ENCODE measurements at places on chromosomes 1 and 21.
A peak's percentile ranks its signal among the peaks of the same experiment; 100 is the strongest.

- DNase-seq, result peak; percentile 18
Observed at GRCh38 chr1:88595355-88596002, 88.6 kb upstream of the PKN2 start.

DNA sequence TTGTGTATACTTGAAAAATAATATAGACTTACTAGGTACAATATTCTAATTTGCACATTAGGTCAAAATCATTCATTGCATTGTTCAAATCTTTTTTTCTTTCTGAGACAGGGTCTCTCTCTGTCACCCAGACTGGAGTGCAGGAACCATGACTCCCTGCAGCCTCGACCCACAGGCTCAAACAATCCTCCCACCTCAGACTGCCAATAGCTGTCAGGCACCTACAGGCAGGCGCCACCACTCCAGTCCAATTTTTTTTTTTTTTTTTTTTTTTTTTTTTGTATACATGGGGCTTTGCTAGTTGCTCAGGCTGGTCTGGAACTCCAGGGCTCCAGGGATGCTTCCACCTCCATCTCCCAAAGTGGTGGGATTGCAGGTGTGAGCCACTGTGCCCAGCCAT, 656.9 kb downstream of the KCNT2 start:
- DNase-seq, result no peak

DNA sequence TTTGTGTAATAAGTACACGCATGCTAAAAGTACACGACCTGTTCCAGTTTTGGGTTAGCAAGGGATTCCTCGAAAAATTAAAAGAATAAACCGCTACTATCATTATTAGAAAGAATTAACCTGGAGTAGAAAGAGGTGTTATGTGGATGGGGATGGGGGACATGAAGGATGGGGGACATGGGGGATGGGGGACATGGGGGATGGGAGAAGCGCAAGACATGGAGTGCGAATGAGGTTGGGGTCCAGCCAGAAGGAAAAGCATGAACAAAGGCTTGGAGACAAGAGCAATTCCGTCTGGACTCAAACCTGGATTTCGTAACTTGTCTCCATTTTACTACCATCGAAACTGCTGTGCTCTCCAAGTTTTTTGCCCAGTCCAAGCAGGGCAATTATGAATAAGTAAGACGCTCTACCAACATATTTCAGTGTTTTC, 591 bp upstream of the KDM1A start:
- DNase-seq, result no peak

- DNase-seq, result no peak
Observed at GRCh38 chr1:162755306-162755705, 35.2 kb upstream of the HSD17B7 start.

- no peak for DNase-seq
Observed at GRCh38 chr1:172845371-172845770, 186.5 kb downstream of the FASLG start.

DNA sequence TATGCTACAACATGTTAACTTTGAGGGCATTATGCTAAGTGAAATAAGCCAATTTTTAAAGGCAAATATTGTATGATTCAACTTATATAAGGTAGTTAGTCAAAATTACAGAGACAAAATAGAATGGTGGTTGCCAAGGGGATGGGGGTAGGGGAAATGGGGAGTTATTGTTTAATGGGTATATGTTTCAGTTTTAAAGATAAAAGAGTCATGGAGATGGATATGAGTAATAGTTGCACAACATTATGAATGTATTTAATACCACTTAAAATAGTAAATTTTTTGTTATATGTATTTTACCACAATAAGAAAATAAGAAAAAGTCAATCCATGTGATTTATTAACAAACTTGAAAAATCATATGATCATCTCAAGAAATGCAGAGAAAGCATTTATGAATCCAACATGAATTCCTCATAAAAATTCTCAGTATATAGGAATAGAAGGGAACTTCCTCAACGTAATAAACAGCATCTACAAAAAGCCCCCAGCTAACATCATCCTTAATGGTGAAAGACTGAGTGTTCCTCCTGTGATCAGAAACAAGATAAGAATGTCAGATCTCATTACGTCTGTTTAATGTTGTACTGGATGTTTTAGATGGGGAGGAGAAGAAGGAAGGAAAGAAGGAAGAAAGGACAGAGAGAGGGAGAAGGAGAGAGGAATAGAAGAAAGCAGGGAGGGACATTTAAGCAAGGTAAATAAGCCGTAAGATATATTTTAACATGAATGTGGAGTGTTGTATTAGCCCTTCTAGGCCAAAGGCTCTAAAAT, 6.7 kb upstream of the TSEN15 start:
- no peak for DNase-seq

DNA sequence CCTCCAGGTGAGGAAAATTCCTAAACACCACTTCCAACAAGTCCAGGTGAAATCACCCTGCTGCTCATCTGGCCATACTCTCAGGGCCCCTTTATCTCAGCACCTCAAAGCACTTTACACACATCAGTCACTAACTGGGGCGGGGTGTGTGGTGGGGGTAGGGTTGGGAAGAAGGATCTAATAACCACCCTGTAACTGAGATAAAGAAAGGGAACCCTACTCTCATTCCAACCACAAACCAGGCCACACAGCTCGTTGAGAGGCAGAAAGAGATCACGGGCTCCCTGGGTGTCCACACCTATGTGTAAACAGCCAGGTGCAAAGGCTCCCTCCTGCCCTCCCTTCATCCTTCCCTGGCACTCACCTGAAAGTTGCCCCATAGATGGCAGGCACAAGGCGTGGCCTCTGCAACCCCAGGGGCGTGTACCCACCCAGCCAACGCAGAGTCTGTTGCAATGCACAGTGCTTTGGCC, 20.4 kb downstream of the GPR161 start:
- no peak for DNase-seq

DNA sequence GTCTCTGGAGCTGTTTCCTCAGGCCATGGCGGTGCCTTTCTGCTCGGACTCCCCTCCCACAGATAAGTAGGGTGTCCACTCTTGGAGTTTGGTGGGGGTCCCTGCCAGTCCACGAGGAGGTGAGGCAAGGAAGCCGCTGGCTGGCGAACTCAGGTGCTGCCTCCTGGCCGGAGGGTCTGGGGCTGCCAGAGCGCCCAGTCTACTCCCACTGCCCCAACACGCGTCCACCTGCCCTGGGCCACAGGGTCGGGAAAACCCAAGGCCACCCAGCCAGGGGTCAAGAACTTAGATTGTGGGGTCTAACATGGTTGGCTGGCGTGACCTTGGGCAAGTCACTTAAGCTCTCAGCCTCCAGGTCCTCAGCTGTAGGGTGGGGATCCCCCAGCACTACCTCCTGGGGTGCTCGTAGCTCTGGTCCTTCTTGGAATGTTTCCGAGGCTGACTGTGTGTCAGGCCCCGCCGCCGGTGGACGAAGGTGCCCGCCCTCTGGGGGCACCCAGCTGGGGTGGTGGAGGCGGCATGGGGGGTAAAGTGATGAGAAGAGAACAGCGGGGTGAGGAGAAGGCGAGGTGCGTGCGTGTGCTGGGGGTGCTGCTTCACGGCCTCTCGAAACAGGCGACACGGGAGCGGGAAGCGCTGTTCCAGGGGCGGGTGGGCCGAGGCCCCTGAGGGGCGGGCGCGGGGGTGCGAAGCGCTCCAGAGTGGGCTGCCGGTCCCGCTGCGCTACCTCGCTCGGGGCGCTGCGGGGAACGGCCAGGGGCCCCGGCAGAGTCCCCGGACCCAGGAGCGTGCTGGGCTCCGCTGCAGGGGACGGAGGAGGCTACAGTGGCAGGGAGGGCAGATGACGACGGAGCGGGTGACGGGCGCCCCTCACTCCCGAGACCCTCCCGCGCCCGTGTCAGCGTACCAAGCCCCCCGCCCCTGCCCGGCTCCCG, 1.2 kb downstream of the SH2D5 start:
- DNase-seq, result no peak

DNA sequence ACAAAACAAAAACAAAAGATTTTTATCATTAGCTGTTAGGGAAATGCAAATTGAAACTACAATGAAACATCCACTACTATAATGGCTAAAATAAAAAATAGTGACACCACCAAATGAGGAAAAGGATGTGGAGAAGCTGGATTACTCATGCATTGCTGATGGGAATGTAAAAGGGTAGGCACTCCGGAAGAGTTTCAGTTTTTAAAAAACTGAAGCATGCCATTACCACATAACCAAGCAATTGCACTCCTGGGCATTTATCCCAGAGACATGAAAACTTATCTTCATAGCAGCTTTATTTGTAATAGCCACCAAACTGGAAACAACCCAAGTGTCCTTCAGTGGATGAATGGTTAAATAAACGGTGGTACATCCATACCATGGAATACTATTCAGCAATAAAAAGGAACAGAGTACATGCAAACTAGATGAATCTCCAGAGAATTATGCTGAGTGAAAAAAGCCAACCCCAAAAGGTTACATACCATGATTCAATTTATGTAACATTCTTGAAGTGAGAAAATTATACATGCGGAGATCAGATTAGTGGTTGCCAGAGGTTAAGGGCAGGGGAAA, 14.5 kb upstream of the CFAP298 start:
- DNase-seq, result no peak

- no peak for DNase-seq
Observed at GRCh38 chr1:228474507-228474906, 12.7 kb upstream of the RNF187 start.

- no peak for DNase-seq
Observed at GRCh38 chr1:246805135-246805716, 81.0 kb downstream of the SCCPDH start.

DNA sequence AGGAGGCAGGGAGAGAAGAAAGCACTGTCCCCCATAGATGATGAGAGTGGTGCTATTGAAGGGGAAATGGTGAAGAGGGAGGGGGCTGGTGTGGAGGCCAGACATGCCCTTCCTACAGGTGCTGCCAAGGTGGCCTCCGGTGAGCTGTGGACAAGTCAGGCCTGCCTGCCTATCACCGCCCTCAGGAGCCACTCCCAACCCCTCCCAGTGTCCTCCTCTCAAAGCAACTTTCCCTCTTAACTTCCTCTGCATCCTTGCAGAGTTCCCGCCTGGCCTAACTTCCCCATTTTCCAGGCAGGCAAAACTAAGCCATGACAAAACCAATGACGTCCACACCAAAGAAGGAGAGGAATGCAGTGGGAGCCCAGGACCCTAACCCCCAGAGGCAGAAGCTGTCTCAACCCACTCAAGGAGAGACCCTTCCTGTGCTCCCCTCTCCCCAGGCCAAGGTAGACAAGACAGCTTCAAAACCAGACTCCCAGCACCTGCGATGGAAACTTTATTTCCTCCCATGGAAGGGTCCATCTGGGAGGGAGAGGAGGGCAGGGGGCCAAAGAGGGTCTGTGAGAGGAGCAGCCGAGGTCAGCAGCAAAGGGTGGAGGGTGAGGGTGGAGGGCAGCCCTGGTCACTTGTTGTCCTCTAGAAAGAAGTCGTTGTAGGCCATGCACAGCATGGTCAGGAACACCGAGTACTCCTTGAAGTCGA, 1.0 kb upstream of the S100A6 start:
- no peak for DNase-seq
